ENCODE measurements at places on chromosomes 3 and 15.

DNA sequence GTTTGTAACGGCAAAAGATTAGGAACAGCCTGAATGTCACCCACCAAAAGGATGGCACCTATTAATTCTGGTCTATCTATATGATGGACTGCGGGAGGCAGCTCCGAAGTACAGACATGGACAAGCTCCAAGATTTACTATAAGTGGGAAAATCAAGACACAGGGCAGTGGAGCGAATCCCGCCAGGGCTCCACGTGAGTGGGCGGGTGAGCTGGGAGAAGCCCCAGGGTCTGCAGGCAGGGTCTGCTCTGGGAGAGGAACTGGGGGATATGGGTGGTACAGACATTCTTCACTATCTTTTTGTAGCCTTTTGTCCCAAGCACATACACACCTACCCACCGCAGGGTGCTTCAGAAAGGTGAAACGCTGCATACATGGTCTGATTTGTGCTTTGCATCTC, 38.2 kb upstream of the SPTBN5 start:
- DNase-seq = no peak

DNA sequence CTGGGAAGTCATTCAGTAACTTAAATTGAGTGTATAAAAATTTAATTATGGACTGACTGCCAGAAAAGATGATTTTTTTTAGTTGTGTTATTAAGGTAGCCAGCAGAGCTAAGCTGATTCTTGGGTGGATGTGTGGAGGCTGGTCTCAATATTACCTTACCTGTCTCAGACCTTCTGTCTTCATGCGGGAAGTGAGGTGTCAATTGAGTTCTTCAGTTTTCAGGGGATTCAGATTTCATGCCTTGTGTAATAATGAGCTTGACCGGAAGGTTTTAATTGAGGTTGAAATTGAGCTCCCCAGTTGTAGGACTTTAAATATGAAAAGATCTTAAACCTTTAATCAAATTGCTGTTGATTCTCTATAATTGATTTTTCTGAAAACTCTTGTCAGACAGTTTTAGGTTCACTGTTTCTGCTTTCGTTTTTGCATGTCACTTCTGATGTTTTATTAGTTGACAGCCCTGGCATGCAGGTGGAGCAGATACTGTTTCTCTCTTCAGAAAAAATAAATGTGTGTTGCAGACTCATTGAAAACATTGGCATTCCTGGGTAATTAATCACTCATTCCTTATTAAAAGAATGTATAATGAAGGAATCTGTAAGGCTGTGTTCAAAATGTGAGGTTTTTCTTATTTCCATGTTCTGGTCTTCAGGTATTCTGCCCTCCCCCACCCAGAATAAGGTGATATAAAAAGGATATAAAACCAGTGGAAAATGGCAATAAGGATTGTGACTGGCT, 54.5 kb downstream of the PSMD6 start:
- no peak for DNase-seq

- no peak for DNase-seq
These were observed 42.9 kb downstream of the WNT7A start for GRCh38 chr3:13836658-13837587.

DNA sequence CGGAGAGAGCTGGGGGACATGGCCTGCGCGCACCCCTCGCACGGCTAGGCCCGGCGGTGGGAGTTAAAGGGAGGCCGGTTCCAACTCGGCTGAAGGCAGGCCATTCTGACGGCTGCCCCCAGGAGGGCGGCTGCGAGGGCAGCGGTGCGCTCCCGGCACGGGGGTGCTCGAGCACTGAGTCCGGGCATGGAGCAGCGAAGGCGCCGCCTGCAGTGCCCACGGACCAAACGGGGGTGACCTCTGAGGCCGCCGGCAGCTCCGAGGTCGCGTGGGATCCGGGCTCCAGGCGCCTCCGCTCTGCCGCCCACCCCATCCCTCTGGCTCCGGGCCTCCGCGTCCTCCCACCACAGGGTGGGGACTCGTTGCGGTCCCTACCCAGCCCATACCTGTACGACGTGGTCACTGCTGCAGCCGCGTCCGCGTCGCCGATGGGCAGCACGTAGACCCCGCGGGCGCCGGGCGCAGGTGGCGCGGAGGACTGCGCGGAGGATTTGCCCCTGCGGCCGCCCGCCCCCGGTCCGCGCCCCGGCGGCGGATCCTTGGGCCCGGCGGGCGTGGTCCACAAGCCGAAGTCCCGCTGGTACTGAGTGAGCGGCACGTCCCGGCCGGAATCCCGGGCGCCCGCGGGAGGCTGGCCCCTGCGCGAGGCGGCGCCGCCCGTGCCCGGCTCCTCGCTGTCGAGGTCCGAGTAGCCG, 469 bp downstream of the MAP6D1 start:
- no peak for DNase-seq

- peak; percentile 34 for DNase-seq
These were observed 3.3 kb downstream of the ANKRD63 start for GRCh38 chr15:40279437-40280141.

DNA sequence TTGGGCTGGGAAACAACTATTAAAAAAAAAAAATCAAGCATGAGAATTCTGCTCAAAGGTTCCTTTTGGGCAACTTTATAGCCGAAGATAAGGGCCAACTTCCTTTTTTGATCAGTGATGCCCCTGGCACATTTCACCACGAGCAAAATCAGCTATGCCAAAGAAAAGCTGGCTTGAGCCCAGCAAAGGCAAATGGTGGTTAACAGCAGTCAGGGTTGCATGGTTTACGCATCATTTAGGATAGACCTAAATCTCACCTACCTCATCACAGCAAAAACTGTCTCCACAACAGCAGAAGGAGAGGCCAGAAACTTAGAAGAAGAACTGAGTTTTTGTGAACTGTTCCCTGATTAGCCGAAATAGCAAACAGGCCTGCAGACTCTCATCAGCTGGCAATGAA, 220.1 kb upstream of the CDIN1 start:
- DNase-seq = no peak

GRCh38 chr15:87527416-87527815, 729.1 kb downstream of the NTRK3 start:
- no peak for DNase-seq

DNA sequence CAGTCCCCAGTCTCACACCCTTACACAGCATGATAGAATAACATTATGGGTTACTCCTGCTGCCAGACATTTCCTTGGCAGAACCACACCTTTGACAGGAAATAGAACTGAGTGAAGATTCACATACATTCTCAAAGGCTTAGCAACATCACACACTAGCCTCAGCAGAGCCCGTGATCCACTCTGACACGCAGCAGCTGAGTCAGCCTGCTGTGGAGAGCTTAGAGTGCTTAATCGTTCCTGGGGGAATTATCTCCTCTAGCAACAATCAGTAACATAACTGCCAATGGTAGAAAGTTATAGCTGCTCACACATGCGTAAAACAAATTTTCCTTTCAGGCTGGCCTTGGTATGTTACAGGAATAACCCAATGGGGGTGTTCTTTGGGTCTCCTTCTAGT, 382.1 kb downstream of the GAP43 start:
- no peak for DNase-seq

GRCh38 chr3:110749006-110749405, 322.6 kb upstream of the NECTIN3 start:
- DNase-seq = no peak

GRCh38 chr3:182698078-182698477, 95.2 kb upstream of the ATP11B start:
- no peak for DNase-seq

GRCh38 chr3:120903221-120903620, 4.8 kb upstream of the STXBP5L start:
- DNase-seq = no peak

- no peak for DNase-seq
These were observed 57.0 kb downstream of the KLF15 start for GRCh38 chr3:126300001-126300760.

GRCh38 chr3:155102329-155102728, 22.2 kb downstream of the MME start:
- no peak for DNase-seq

- peak; percentile 61 for DNase-seq
These were observed 35.8 kb downstream of the MGLL start for GRCh38 chr3:127786353-127787070.

GRCh38 chr3:180320631-180321030, 281.3 kb upstream of the TTC14 start:
- DNase-seq = no peak

DNA sequence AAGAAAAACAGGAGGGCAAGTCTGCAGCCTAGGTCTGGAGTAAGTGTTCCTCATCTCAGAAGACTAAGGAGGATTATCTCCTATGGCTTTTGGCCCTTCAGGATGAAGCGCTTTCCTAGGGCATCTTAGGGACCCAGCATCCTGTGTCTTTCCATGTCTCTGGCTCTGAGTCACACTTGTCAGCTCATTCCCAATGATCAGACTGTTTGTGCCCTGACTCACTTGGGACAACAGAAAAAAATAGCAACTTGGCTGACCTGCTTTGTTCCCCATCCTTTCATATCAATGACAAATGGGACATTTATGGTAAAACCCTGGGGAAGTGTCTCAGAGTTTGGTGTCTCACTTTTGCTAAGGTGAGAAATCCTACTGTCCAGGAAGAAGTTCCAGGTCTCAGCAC, 76.2 kb upstream of the OXTR start:
- no peak for DNase-seq

DNA sequence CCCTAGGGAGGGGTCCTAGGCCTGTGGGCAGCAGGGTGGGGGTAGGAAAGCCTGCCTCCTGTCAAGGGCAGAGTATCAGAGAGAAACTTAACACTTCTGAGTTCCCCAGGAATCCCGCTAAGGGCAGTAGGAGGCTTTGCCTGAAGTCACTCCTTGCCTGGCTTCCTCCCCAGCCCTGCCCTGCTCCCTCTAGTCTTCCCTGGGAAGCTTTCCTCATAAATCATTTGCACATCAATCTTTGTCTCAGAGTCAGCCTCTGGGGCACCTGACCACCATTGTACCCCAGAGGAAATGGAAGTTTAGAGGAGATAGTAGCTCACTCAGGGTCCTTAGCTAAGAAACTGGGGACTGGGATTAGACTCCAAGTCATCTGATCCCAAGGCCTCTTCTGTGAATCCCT, 129.4 kb upstream of the TLE3 start:
- no peak for DNase-seq

GRCh38 chr3:64295594-64295993, 70.3 kb upstream of the PRICKLE2 start:
- no peak for DNase-seq

- DNase-seq = no peak
These were observed 94.1 kb upstream of the PRICKLE2 start for GRCh38 chr3:64319391-64319790.

DNA sequence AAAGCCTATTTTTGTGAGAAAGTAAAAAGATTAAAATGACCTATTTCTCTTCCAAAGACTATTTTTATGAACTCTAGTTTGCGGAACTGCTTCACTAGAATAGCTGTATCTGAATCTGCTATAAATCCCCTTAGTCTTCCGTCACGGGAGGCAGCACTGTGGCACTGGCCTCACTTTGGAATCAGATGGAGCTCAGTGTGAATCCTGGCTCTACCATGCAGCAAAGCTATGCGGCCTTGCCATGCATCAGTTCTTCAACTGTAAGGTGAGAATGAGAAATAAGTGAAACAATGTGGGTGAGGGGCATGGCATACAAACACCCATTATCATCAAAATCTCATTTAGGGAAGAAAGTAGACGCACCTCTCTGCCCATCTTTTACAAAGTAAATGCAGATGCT, 27.5 kb upstream of the CSPG5 start:
- no peak for DNase-seq

DNA sequence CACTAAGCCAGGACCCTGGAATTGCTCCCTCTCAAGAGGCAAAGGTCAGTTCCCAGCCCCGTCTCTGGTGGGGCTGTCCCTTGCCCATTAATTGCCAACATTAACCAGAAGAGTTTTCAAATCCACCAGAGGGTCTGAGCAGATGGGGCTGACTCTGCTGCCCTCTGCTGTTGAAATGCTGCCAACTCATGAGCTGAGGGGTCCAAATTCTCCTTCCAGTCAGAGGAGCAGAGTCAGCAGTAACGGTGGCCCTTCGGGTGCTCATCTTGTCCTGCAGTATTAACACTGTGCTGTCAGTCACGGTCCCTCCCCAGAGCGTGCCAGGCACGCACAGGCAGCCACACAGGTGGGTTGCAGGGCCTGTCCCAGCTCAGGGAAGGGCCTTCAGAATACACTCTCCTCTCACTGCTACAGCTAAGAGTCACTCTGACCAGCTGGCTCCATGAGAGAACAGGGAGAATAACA, 10.7 kb upstream of the SPTBN5 start:
- peak; percentile 45 for DNase-seq

DNA sequence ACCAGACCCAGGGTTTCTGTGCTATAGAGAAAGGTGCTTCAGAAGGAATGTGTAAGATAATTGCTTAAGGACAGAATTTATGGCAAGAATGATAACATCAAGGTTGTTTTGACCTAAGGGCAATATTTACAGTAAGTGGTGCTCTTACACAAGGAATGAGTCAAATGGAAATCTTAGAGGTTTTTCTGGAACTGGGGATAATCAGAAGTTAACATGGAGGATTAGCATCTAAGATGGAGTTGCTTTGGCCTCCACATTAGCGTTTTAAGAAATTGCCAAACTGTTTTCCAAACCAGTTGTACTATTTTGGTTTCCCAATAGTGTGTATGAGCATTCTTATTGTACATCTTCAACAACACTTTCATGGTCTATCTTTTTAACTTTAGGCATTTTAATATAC, 3.1 kb downstream of the WDR93 start:
- DNase-seq = no peak

DNA sequence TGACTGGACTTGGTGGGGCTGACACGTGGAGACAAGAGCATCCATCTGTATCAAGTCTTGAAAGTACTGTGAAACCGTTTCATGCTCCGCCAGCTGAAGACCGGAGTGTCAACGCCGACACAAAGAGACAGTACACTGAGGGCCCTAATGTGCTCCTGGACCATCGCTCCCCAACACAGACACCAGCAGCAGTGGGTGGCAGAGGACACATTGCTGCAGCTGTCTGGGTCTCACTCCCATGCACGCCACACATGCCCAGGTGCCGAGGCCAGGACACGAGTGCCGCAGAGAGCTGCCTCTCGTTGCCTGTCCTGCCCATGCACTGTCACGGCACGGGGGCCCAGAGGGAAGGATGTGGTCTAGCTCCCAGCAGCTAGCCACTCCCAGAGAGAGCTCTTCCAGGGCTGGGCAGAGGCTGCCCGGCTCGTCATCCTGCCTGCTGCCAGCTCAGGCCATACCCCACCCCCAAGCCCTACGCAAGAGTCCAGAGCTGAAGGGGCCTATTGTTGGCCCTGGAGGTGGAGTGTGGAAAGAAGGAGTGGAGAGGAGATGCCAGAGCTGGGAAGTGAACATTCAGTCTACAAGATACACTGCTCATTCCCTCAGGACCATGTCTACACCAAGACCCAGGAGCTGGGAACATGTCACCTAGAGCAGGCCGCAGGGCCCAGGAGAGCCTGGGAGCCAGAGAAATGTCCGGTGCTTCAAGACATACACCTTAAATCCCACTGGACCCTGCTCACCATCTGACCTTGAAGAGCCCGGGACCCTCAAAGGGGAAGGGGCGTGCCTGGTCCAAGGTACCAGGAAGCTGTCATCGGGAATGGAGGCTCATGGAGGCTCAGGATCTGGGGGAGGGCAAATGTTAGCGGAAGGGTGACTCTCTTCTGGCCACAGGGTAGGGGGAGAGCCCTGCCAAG, 7.7 kb downstream of the TNK2 start:
- DNase-seq = peak; percentile 96
